ENCODE measurements at places on chromosomes 12 and 14.

- no peak for DNase-seq
Measured at GRCh38 chr12:75507086-75507485, 4.3 kb downstream of the KRR1 start.

- no peak for DNase-seq
Measured at GRCh38 chr14:32707742-32708500, 230.8 kb upstream of the NPAS3 start.

DNA sequence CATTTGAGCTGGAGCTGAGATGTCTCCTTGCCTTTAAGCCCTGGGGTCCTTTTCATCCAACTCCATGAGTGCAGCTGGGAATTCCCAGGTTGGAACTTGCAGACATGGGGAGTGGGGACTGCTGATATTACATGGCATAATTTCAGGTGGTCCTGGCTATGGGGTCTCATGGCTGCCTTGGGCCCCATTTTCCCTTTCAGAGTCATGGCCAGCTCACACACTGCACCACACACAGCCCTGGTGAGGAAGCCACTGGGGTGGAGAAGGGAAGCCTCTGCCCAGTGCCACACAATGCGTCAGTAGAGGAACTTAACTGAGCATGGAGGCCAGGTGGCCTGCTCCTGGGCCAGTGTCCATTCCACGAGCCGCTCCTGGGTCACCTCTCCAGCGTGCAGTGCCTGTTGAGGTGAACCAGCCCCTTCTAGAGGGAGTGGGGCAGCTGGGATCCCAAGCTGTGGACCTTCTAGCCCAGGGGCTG is 17.3 kb upstream of the KRT86 start:
- DNase-seq = no peak

DNA sequence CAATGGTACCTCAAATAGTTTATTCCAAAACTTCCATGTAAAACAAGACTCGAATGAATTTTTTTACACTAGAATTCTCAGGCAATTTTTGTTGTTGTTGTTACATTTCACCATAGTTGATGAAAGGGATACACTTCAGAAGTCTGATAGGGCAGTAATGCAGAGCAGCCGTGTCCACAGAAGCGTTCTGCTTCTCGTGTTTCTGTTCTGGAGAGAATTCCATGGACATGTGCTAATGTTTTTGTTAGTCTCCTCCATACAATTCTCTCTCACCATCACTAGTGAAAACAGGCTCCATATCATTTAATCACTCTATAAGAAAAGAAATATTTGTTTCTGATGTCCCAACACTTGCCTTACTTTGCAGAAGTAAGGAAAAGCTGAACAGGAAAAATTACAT is 606.1 kb downstream of the SLC16A7 start:
- DNase-seq = no peak

DNA sequence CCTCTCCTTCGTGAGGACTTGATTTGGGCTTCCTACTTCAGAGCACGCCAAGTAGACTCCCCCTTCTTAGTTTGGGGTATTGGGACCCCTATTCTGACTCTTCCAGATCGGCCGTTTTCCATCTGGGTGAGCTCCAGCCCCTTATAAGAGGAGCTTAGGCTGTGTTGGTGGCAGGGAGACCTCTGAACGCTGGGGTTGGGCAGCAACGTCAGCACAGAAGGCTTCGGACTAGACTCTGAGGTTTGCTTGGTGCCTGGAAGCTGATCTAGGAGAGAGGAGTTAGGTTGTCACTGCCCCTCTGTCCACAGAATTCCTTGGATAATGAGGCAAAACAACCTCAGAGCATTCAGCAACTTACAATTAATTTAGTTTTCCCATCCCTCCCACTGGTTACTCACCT is 99.2 kb upstream of the RTL1 start:
- DNase-seq = no peak

GRCh38 chr12:46546634-46547273 is 174.2 kb upstream of the SLC38A2 start:
- DNase-seq = no peak

DNA sequence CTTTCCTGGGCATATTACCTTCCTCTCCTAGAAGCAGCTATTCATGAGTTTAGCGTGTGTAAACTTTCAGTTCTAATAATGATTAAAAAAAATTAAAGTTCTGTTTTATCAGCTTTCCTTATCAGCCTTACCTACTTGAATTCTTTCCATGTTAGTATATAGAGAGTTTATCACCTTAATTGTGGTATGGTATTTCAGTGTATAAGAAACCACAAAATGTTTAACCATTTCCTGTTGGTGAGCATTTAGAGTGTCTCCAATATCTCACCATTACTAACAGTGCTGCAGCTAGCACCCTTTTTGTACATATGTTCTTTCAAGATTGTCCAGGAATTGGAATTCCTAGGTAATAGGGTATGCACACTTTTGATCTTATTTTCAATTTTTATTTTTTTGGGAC is 89.5 kb downstream of the FBXO33 start:
- no peak for DNase-seq

- no peak for DNase-seq
Measured at GRCh38 chr12:96047229-96048211, 12.1 kb upstream of the LTA4H start.

Measured in non-pigmented ciliary epithelial cell (primary cell).